ENCODE measurements at places on chromosomes 12 and 14.
A peak's percentile ranks its signal among the peaks of the same experiment; 100 is the strongest.

- DNase-seq, result no peak
Observed at GRCh38 chr14:57611555-57612075, 118.0 kb upstream of the CCDC198 start.

DNA sequence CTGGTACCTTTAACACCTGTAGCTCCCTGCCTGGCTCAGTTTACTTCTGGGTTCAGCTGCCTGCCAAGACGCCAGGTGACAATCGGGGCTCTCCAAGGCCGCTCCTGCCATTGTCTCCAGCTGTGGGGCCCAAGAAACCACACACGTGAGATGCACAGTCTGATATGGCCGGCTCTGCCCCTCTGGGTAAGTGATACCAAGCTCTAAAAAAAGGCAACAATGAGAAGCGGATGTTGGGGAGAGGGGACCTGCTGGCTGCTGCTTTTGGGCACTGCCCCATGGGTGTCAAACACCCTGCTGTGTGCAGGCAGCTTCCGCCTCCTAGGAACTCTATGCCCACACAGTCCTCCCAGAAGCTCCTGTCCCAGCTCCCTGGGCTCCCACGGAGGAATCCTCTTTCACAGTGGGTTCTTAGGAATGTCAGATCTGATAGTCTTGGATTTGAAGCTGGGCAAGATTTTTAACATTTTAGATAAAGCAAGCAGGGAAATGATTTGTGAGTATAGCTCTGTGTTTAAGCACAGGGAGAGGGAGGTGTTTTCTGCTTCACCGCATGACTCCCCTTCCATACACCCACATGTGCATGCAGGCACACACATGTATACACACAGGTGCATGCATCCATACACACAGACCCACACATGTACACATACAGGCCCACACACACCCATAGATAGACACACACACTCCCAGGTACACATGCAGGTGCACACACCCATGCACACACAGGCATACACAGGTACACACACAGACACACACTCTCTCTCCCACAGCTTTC is 1135.8 kb downstream of the BCL11B start:
- no peak for DNase-seq

- DNase-seq, result no peak
Observed at GRCh38 chr12:111413442-111414086, 7.8 kb downstream of the SH2B3 start.

DNA sequence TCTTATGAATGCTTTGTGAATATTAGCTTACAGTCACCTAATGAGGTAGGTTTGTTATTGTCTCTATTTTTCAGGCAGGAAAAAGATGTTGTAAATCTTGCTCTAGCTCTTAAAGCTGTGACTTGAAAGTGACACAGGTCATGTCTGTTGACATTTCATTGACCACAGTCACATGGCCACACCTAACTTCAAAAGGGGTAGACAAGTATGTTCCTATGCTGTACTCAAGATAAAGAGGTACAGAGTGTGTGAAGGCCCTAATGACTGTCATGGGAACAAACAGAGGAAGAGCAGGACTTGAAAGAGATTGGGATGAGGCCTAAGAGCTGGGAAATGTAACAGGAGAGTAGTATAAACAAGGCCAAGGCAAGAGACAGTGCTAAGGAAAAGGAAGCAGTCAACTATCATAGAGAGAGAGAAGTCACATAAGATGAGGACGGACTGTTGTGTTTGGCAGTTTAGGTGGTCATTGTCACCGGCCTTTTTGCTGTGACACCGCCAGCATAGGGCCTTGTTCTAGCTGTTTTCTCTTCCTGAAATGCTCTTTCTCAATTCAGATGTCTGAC is 181.0 kb downstream of the CFAP54 start:
- DNase-seq, result no peak

DNA sequence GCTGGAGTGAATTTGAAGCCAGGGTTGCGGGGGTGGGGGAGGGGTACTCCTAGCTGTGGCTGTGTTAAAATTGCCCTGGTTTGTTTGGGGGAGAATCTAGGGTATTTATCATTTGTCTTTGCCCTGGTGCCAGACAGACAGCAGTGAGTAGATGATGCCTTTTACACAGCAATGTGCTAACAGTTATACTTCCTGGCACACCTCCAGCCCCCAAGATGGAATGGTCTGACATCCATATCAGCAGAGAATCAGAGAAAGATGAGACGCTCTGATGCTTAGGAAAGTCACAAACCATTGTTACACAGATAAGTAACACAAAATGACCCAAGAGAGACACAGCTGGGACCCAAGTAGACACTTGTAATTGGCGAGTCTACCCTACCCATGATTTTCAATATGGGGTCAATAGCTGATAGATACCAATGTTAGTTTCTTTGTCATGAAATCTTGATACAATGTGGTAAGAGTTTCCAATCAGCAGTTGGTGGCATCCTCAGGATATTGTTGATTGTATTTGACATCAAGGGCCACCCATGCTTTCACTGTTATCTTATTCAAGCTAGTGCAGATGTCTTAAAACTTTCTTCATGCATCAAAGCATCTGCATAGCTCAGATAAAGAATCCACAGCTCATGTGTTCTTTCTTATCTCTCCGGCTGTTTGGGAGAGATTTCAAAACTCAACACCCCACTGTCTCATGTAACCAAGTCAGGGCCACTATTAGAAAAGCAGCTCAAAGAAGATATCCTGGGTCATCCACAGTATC is 2.6 kb upstream of the PRKAB1 start:
- no peak for DNase-seq

- no peak for DNase-seq
Observed at GRCh38 chr14:70029296-70030132, 150.3 kb downstream of the SMOC1 start.

DNA sequence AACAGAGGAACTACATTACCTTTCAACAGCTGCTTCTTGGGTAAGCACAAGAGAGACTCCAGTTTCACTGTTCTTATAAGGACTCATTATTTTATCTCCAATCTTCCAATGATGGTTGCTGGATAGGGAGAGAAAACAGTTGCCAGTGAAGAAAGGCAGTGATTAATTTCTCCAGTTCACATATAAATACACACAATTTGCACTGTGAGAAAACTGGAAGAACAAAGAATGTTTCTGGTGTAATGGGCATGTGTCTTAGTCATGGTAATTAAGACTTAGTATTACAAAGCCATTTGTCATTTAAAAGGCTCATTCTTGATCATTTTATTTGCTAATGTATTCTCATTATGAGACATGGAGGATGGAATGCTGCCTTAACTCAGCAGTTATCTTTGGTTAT is 78.0 kb upstream of the FAR2 start:
- DNase-seq, result no peak

DNA sequence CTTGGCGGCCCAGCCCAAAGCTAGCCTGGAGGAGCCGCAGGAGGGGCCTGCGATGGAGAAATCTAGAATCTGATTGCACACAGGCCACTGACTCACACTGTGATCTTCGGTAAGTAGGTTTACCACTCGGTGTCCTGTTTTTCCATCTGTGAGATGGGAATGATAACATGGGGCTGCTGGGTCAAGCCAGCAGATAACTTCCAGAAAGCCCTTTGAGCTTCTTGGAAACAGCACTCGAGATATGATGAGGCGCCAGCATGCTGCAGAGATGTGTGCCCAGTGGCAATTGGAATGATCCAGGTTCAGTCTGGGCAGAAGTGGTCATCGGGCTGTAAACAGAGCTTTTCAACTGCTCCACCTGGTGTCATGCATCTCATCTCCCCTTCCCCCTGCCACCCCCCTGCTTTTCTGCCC is 771.3 kb upstream of the TBX3 start:
- no peak for DNase-seq

DNA sequence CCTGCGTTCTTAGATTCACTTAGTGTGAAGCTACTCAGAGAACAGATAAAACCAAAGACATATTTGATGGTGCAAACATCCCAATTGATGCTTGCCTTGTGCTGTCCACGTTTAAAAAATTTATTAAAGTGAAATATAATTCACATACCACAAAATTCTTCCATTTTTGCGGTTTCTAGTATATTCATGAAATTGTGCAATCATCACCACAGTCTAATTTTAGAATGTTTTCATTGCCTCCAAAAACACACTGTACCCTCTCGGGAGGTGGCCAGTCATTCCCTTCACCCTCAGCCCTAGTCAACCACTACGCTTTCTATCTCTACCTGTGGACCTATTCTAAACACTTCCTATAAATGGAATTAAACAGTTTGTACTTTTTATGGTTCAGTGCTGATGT is 1109.2 kb downstream of the FLRT2 start:
- no peak for DNase-seq

DNA sequence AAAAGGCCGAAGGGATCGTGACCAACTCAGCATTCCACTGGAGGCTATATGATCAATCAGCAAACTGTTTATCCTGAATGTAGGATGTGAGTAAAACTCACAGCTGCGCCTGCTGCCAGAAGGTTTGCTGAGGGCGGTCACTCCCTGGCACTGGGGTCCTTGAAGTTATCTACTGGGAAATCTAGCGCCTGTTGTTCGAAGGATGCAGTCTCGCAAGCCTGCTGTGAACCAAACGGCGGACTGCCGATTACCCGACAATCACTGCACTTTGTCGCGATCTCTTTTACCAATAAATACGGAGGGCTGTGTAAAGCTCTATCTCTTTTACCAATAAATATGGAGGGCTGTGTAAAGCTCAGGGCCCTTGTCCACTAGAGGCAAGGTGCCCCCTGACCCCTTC is 12.9 kb downstream of the DDX51 start:
- DNase-seq, result no peak

DNA sequence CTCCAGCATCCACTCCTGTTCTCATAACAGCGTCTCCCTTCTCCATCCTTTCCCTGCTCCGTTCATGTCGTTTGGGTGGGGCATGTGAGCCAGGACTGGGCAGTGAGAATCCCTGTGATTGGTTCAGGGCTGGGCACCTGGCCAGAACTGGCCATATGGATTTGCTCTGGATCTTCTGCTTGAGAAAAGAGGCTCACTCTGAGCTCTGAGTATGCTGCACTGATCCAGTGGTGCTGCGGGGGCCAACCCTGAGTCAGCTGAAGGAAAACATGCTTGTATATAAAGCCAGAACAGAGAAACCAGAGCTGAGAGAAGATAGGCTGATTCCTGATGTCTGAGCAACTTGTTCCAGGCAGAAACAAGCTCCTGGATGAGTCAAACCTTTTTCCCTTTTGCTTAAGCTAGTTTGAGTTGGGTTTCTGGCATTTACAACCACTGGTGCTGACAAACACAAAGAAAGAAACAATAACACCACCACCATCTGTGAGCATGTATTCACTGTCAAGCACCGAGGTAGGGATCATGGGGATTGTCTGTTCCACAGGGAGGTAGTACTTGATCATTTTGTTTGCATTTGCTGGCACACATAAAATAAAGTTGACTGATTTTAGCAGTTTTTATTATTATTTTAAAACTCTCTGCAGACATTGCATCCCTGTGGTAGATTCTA is 14.0 kb upstream of the HPD start:
- DNase-seq, result peak; percentile 27

DNA sequence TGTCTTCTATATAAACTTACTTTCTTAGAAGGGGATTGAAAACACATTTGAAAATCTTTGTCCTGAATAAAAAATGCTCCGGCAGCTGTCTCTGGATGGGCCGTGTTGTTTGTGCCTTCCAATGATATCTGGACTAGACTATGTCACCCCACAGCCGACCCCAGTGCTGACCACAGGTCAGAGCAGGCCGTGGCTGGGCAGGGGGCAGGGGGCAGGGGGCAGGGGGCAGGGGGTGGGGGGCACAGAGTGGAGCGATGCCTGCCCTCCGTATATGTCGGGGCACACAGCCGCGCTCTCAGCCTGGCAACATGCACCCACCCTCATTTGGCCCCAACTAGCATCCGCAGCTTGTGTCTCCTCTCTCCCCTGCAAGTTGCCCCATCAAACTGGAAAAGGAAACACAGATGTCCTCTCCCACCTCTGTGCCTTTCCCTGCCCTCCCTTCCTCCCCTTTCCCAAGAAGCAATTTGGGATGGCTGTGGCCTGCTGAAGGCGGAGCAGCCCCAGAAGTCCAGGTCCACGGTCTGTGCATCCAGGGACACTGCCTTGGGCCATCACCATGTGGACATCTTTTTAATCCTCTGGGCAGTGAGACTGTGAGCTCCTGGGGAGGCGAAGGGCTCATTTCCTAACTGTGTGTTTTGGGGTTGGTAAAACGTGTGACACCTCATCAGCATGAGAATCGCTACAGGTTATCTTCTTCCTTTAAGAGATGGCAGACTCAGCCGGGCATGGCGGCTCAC is 295.7 kb upstream of the RTL1 start:
- DNase-seq, result no peak

DNA sequence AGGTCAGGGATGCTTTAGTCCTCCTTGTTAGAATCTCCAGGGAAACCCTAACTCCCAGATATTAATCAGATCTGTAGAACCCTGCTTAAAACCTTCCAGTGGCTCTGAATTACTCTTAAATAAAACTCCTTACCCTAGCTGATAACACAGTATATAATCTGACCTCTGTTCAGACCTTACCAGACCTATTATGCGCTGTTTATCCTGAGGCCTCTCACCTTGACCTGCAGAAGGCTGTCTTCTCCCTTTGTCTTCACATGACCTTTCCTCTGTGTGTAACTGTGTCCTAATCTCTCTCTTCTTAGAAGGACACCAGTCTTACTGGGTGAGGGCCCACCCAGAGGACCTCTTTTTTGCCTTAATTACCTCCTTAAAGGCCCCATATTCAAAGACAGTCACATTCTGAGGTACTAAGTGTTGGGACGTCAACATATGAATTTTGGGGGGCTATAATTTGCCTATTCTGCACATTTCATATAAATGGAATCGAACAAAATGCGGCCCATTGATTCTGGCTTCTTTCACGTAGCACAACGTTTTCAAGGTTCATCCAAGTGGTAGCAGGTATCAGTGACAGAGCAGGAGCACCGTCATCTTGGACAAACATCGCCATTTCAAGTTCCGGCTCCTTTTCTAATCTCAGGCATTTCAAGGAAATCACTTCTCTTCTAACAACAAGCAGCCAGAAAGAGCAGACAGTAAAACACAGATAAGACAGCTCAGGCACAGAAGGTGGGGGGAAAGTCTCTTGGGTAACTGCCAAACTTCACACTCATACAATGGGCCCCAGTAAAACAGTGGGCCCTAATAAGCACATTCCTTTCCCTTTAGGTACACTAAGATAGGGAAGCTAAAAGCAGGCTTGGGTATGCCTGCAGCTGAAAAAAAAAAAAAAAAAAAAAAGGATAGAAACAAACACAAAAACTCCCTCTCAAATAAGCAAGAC is 200.2 kb upstream of the NUDT4 start:
- peak; percentile 20 for DNase-seq

All from body of pancreas (tissue), 4 donors.